ENCODE measurements at places on chromosomes 6 and 20.
A peak's percentile ranks its signal among the peaks of the same experiment; 100 is the strongest.

DNA sequence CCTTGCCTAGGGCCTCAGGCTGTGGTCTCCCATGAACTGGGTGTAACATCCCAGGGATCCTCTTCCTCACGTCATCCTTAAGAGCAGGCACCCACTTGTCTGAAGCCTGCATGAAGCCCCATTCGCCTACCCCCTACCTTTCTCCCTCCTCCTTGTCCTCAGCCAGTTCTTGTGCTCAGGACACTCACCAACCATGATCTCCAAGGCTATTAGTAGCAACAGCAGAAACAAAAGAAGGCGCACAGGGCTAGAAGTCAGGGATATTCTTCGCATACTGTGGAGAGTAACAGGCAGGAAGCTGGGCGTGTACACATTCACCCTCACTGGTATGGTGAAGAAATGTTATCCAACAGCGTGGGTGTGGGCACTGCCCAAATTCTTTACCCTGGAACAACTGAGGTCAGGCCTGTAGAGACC is 7.3 kb downstream of the RAET1E start:
- DNase-seq, result no peak

- DNase-seq, result no peak
Measured at GRCh38 chr20:62364911-62365736, 2.0 kb downstream of the LAMA5 start.

GRCh38 chr6:47069156-47069555 is 27.0 kb upstream of the ADGRF1 start:
- no peak for DNase-seq

GRCh38 chr6:21753241-21754108 is 159.9 kb downstream of the SOX4 start:
- DNase-seq, result no peak

- DNase-seq, result no peak
Measured at GRCh38 chr20:38764567-38765318, 16.5 kb downstream of the ACTR5 start.

- peak; percentile 48 for DNase-seq
Measured at GRCh38 chr6:21264288-21265033, 329.1 kb upstream of the SOX4 start.

GRCh38 chr6:29516108-29516507 is 28.4 kb upstream of the MAS1L start:
- no peak for DNase-seq

GRCh38 chr6:18213439-18213838 is 50.9 kb downstream of the DEK start:
- DNase-seq, result no peak

DNA sequence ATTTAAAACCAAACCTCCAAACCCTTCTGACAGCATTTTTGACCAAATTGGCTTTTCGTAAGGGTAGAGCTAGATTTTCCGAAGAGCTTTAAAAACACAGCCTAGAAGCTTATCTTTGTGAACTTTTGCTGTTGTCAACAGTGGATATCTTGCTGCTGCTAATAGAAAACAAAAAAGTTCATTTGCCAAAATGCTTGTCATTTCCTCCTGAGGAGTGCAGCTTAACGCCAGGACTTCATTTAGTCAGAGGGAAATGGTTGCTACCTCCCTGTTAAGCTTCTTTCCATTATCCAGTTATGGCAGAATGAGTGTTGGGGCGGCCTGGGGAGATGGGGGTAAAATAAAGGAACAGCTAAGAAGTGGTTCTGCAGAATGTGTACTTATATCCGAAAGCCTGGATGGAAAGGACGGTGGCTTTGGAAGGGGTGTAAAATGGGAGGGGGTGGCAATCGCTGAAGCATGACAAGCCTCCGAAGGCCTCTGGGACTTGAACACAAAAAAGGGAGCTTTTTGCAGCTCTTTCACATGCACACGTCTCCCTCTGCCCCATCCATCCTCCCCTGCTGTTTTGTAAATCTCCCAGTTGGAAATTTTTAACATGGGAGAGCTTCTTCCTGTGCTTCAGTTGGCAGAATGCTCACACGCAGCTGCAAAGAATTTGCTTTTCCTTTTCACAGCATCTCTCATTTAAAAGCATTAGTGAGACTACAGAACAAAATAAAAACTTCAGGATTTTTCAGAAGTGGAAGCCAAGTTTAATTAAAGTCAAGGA is 22.5 kb downstream of the JARID2 start:
- no peak for DNase-seq

DNA sequence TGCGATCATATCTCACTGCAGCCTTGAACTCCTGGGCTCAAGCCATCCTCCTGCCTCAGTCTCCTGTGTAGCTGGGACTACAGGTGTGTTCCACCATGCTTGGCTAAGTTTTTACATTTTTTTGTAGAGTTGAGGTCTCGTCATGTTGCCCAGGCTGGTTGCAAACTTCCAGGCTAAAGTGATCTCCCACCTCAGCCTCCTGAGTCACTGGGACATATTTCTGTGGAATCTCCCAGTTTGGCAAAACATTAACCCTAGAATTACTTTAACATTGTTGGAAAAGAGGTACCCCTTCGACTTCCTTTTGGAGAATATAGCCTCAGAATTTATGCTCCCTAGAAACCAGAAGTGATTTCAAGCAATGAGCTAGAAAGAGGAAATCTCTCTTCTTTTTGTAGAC is 57.2 kb downstream of the SHLD1 start:
- no peak for DNase-seq

DNA sequence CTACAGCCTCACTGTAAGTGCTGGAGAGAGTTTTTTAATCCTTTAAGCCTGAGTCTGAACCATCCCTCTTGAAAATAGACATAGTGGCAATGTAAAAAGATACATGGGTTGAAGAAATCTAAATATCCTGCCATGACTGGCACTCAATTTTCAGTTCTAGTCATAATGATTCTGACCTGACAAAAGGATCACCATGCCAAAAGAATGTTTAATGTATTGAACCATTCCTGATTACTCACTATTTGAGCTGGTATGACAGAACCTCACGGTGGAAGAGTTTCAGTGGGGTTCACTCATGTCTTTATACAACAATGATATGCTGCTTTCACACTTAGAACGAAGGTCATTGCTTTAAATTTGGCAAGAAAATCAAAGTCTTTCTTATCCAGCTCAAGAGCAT is 93.4 kb downstream of the HIVEP2 start:
- no peak for DNase-seq

DNA sequence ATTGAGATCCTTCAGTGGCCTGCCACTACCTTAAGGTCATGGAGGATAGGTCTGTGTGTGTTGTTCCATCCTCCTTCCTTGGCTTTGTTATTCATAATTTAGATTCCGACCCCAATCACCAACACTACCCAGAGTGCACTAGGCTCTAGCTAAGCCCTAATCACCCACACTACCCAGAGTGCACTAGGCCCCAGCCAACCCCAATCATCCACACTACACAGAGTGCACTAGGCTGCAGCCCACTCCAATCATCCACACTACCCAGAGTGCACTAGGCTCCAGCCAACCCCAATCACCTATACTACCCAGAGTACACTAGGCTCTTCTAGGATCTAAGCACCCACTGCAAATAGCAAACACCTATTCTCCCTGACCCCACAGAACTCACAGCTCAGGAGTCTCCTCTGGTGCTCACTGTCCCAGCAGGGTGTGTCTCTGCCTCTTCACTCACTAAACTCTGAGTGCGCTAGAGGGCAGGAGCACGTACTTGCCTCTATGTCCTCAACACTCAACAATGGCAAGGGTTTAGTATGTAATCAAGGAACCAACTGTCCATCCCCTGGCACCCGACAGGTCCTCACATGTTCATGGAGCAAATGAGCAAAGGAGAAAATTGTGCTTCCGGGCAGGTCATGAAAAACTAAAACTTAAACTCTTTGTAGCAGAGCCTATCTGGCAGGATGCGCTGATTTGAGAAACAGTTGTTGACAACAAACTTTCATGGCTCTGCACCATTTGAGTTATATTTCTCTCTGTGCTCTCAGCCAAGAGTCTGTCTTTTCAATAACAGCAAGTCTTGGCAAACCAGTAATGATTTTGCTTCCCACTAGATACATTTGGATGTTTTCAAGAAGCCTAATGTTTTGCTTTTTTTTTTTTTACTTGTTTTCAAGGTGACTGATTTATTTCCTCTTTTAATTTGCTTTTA is 54.3 kb downstream of the SLC22A23 start:
- no peak for DNase-seq

- DNase-seq, result no peak
Measured at GRCh38 chr6:148616841-148617240, 130.0 kb upstream of the UST start.

GRCh38 chr6:138528137-138528536 is 28.8 kb upstream of the NHSL1 start:
- no peak for DNase-seq

DNA sequence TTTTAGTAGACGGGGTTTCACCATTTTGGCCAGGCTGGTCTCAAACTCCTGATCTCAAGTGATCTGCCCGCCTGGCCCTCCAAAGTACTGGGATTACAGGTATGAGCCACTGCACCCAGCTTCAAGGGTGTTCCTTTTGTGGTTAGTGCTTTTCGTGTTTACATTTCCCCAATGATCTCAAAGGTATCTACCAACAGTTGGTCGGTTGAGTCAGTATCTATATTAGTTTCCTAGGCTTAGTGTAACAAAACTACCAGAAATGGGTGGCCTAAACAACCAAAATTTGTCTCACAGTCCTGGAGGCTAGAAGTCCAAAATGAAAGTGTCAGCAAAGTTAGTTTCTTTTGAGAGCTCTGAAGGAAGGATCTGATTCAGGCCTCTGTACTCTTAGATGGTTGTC is 30.1 kb downstream of the CASP8AP2 start:
- DNase-seq, result no peak

DNA sequence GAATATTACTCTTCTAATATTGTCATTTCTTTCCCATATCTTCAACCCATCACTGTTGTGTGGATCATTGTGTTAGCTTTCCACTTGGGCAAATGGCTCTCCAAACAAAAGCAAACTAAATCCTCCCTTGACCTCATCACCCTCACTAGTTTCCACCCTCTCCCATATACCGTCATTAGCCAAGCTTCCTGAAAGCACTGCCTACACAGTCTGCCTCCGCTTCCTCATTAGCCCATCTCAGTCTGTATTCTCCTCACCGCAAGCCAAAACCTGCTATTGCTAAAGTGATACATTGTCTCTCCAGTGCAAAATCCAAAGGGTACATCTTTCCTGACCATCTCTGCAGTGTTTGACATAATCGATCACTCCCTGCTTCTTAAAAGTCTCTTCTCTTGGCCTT is 212.6 kb downstream of the CLIC5 start:
- DNase-seq, result no peak

DNA sequence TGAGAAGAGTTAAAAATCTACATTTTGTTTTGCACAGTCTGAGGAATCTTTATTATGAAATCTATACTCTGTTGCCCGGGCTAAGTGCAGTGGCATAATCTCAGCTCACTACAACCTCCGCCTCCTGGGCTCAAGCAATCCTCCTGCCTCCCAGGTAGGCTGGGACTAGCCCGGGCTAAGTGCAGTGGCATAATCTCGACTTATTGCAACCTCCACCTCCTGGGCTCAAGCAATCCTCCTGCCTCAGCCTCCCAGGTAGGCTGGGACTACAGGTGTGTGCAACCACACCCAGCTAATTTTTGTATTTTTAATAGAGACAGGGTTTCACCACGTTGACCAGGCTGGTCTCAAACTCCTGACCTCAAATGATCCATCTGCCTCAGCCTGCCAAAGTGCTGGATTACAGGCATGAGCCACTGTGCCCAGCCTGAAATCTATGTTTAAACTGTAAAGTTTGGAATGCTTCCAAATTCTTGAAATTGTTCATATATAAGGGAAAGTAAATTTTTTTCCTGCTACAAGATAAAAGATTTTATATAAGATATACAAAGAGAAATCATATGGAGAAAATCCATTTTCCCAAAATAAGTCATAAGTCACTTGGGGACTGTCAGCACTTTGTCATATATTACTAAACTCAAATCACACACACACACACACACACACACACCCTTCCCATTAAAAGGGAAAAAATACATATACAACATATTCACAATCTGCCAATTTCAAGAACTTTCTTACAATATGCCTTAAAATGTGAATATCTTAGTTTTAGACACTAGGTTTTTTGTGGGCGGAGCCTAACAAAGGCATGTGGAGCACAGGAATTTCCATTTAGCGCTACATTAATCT is 19.4 kb downstream of the PTPRK start:
- DNase-seq, result no peak

GRCh38 chr20:44073675-44074071 is 113.3 kb downstream of the JPH2 start:
- DNase-seq, result no peak

DNA sequence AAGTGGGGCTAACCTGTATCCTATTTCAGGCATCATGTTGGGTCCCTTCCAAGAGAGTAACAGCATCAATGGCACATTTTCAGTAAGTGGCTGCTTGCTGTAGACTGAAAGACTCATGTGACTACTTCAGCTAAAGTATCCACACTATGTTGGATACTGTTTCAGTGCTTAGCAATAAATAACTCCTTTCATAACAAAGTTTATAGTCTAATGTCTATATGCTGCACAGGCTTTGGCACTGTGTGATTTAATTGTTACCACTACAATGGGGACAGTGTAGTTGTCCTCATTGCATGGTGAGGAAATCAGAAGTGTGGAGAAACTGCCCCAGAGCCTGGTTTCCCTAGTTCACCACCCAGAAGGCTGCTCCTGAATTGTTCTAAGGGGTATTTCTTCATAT is 318.0 kb upstream of the PTCHD4 start:
- no peak for DNase-seq

GRCh38 chr6:43979525-43979924 is 147.7 kb downstream of the MRPL14 start:
- DNase-seq, result no peak

- no peak for DNase-seq
Measured at GRCh38 chr20:48448666-48449600, 378.9 kb downstream of the PREX1 start.

GRCh38 chr20:37759761-37760209 is 66.0 kb downstream of the CTNNBL1 start:
- peak; percentile 7 for DNase-seq

- no peak for DNase-seq
Measured at GRCh38 chr20:51902933-51903332, 100.6 kb upstream of the SALL4 start.

- no peak for DNase-seq
Measured at GRCh38 chr6:56263596-56264315, 16.4 kb upstream of the COL21A1 start.

DNA sequence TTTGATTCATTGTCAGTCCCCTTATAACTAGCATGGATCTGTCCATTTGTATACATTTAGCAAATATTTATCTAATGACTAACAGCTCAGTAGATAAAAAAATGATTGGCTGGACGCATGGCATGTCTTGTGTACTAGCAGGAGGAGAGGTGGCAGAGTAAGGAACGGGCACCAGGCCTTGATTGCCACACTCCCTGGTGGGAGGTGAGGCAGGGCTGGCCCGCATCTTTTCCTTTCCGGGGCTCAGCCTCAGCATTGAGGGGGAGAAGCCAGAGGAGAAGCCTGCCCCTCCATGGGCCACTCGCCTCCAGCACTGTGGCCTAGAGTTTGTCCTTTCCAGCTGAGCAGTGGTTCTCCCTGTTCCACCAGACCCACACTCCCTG is 84.9 kb upstream of the TMEM181 start:
- DNase-seq, result no peak

Data from renal cortex interstitium (tissue), 15 donors.